ENCODE measurements at places on chromosomes 11 and 22.

DNA sequence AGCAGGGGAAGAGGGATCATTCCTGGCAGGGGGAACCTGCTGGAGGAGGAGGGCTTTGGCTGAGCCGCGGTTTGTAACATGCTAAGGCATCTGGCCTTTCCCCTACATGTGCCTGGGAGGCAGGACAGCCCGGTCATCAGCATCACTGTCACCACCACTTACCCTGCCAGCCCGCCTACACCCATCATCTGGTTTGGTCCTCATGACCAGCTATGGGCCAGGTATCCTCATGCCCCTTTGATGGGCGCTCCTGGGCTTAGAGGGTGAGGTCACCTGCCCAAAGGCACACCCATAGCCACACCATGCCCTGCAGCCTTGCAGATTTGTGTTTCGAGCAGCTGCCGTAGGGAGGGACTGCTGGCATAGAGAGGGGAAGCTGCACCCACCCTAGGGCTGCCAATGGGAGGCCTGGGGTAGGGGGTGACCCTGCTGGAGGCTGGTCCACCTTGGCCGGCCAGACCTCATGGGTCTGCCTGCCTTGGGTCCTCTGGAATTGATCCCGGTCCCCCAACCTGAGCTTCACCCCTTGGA is 2.6 kb downstream of the MRGPRF start:
- DNase-seq = no peak

DNA sequence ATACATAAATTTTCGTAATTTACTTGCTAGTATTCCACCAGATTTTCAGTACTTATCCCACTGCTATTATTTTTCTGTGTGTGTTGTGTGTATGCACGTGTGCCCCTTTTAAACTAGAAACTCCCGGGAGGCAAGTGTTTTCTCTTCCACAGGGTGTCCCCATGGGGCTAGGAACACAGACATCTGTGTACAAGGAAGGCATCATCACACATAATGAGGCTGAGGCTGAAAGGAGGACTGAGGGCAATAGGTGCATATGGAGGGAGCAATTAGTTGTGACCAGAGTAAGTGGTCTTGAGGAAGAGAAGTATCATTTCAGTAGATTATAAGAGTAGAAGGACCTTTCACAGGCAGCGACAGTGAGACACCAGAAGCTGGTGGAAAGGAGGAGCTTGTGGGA is 2.1 kb upstream of the DPAGT1 start:
- no peak for DNase-seq

DNA sequence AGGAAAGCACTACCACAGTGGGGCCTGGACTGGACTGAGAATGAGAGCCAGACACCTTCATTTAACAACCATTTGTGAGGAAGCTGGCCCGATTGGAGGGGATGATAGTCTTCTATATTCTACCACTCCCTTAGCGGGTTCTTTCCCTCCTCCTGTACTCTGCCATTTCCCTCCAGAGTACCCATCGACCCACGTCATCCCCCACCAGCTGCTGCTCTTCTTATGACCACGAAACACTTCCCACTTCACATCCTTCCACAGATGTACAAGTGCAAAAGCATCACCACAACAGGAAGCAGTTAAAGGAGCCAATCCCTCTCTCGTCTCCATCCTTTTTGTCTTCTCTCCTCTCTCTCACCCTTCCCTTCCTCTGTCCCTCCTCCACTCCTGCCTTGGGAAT is 18.0 kb upstream of the UBASH3B start:
- no peak for DNase-seq

DNA sequence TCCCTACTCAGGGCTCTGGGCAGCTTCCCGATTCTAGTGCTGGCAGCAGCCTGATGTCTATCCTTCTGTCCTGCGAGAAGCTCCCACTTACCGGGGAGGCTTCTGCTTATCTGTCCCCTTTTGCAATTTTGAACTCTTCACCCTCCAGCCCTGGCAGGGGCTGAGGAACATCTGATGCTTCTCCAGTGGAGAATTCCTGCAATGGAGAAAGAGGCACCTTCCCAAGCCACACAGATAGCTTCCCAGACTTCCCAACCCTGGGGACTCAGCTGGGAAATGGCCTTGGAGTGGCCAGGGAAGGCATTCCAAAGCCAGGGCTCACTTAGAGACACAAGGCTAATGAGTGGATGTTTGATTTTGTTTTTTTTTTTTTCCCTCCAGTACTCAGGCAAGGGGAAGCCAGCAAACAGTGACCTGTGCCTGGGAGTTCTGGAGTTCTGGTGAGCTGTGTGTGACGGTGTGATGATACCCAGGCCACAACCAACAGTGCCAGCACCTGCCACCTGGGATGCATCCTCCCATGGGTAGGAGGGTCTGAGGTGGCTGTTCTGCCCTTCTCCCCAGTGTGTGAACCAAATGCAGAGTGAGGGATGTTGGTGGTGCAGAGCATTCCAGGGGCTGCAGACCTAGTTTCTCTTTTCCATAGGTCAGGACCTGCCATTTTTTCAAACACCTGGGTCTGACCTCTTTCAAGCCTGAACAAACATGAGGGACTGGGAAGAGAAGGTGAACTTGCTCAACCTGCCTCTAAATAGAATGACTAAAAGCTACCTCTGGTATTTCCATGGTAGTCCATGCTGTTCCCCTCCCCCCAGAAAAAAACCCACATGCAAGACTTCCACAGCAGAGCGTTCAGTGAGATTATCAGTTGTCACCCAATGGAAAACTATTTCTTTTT is 95.1 kb downstream of the CCDC81 start:
- no peak for DNase-seq

DNA sequence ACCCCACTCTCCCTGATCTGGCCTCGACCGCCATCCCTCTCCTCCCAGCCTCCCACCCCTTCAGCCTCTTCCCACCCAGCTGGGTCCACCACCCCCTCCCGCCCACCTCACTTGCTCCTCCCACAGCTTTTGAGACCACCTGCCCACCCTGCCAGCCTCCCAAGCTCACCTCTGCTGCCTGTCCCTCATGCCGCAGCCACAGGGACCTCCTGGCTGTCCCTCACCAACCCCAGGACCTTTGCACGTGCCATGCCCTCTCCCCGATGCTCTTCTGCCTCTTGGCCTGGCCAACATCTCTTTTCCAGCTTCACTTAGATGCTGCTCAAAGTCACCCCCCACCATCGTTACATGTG is 6.5 kb downstream of the PNPLA5 start:
- DNase-seq = no peak

- DNase-seq = no peak
Measured at GRCh38 chr22:41834005-41834944, 1.4 kb downstream of the SREBF2 start.

- no peak for DNase-seq
Measured at GRCh38 chr11:1493650-1494244, 7.2 kb upstream of the MOB2 start.

DNA sequence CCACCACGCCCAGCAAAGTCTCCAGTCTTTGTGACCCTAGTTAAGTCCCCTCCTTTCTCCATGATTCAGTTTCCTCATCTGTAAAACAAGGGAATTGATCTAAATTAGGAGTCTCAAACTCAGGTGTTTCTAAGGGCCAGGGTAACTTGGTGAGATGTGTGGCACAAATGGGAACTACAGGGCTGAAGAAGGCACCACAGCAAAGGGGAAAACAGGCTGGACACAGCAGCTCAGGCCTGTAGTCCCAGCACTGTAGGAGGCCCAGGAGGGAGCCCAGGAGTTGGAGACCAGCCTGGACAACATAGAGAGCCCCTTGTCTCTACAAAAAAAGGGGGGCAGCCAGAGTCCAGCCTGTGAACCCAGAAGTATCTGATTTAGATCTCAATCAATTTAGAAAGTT is 15.6 kb upstream of the PATZ1 start:
- DNase-seq = no peak

- DNase-seq = no peak
Measured at GRCh38 chr22:28867191-28867590, 16.2 kb upstream of the ZNRF3 start.

GRCh38 chr22:38098410-38099249 is 11.9 kb downstream of the BAIAP2L2 start:
- DNase-seq = no peak

DNA sequence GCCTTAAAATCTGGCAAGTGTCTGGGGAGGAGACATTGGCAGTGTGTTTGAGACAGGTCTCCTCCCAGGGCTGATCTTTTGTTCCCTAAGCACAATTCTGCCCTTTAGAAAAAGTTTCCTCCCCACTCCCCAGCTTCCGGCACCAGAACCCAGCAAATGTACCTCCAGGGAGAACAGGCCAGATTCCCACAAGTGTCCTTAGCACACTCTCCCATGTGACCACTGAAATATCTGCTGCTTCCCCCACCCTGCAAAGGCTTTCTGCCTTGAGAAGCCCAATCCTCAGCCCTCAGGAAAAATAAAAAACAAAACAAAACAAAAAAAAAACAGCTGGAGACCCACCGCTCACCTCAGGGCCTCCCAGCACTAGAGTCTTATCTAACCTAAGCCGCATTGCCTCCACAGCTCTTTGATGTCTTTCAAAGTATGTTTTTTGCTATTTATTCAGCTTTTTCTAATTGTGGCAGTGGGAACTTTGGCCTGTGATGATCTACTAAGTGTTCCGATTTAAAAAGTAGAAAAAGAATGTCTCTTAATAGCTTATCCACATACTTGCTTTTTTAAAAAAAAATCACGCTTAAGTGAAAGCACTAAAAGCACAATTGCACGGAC is 29.0 kb upstream of the FBLN1 start:
- no peak for DNase-seq

- no peak for DNase-seq
Measured at GRCh38 chr11:47408598-47409439, 429 bp downstream of the SLC39A13 start.

- DNase-seq = no peak
Measured at GRCh38 chr22:36365020-36365411, 22.8 kb downstream of the MYH9 start.

DNA sequence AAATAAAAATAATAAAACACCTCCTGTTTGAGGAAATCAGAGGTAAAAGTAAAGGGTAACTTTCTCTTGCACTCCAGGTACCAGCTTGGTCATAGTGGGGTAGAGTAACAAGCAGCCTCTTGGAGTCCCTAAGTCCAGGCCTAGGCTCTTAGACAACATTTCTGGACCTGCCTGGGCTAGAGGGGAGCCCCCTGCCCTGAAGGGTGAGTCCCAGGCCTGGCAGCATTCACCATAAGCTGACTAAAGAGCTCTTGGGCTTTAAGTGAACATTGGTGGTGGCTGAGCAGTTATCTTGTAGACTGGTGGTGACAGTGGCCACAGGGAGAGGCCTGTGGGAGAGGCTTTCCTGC is 18.6 kb upstream of the OR56A3 start:
- no peak for DNase-seq

GRCh38 chr11:60777106-60777505 is 8.0 kb upstream of the MS4A10 start:
- no peak for DNase-seq

- no peak for DNase-seq
Measured at GRCh38 chr11:1226226-1226985, 3.5 kb downstream of the MUC5B start.

- no peak for DNase-seq
Measured at GRCh38 chr22:49693848-49694247, 133.8 kb downstream of the BRD1 start.

- DNase-seq = no peak
Measured at GRCh38 chr11:71962428-71963038, 33.7 kb downstream of the RNF121 start.

- no peak for DNase-seq
Measured at GRCh38 chr22:44850946-44851345, 98.6 kb downstream of the ARHGAP8 start.

GRCh38 chr11:73971175-73971719 is 11.4 kb downstream of the UCP2 start:
- no peak for DNase-seq

GRCh38 chr11:4704790-4705334 is 278 bp downstream of the MMP26 start:
- no peak for DNase-seq

DNA sequence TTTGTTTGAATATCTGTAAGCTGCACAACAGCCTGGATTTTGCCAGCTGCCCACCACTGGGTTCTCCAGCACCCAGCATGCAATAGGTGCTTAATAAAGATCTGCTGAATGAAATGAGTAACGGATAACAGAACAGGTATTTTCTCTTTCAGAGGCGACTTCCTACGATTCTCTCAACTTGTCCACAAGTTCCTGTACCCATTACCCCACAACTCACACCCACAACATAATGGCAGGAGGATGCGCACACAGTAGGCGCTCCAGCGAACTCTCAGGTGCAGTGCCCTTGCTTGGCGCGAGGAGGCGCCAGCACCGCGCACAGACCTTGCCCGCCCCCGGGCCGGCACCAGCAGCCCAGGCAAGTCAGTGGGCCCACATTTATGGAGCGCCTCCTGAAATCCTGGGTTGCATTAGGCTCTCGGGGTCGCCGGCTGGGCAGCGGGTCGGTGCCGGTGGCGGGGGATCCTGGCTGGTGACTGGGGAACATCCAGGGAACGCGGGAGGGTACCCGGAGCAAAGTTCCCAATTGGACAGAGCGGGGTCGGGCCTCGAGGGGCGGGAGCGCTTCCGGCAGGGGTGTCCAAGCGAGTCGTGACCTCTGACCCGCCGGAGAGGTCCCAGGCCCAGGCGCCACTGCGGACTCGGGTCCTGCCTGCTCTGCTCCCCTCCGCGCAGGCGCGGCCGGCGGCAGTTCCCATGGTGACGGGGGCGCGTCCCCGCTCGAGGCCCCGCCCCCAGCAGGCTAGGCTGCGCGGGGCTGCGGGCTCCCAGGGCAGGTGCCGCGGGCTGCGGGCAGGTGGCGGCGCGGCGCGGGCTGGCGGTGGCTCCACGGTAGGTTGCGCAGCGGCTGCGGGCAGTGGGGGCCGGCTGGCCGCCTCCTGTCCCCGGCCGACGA is at the start of gene KIAA1671:
KIAA1671 (plus strand) TSS at position 775 of the 895 bp plus-strand sequence. CDS start 75,284 bp downstream, outside the sequence.
- DNase-seq = no peak

DNA sequence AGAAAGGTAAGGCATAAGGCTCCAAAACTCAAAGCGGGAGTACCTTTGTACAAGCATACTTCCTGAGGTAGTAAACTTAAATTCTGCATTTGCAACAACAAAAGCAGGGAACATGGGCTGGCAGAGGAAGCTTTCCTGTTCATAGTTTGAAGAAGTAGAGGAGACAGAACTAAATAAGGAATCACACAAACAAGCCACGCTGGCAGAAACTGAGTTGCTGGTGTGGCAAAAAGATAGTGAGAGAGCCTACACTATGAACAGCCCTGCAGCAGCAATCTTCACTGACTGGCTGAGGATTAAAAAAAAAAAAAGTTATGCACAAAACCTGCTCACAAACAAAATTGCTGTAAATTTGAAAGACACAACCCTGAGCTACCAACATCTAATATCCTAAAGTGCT is 46.5 kb downstream of the FCHSD2 start:
- DNase-seq = no peak

GRCh38 chr11:2671748-2672147 is 28.0 kb downstream of the KCNQ1OT1 start:
- DNase-seq = no peak

- DNase-seq = no peak
Measured at GRCh38 chr11:103928802-103929161, 107.7 kb upstream of the DDI1 start.

Measured in esophagus squamous epithelium (tissue), 5 donors.